ENCODE measurements at places on chromosomes 4 and X.
A peak's percentile ranks its signal among the peaks of the same experiment; 100 is the strongest.

DNA sequence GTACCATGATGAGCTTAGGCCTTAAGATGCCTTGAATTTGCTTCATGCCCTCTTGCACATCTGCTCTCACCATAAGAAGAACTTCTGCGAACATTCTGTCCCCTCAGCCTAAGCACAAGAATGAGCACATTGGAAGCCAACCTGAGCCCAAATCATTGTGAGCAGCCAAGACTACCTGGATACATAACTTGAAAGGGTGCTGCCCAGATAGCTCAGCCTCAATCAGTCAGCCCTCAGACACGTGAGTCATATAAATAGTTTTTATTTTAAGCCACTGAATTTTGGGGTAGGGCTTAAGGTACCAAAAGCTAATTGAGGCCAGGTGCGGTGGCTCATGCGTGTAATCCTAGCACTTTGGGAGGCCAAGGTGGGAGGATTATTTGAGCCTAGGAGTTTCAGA, 27.5 kb upstream of the BBS12 start:
- DNase-seq, result peak; percentile 54

DNA sequence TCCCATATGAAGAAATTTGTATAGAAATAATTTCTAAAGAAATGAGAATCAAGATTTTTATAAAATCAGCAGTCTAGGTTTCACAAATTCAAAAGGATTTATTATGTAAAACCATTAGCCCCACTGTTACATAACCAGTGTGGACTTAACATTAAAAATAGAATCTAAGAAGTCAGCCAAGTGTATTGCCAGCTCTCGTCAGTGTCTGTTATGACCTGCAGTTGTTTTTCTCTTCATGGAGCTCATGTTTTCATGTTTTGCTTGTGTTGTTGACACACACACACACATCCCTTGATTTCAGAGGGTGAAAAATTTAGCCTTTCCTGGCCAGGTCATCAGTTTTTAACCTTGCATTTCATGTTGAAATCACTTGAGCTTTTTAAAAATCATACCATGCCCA, 39.5 kb downstream of the USP38 start:
- no peak for DNase-seq

DNA sequence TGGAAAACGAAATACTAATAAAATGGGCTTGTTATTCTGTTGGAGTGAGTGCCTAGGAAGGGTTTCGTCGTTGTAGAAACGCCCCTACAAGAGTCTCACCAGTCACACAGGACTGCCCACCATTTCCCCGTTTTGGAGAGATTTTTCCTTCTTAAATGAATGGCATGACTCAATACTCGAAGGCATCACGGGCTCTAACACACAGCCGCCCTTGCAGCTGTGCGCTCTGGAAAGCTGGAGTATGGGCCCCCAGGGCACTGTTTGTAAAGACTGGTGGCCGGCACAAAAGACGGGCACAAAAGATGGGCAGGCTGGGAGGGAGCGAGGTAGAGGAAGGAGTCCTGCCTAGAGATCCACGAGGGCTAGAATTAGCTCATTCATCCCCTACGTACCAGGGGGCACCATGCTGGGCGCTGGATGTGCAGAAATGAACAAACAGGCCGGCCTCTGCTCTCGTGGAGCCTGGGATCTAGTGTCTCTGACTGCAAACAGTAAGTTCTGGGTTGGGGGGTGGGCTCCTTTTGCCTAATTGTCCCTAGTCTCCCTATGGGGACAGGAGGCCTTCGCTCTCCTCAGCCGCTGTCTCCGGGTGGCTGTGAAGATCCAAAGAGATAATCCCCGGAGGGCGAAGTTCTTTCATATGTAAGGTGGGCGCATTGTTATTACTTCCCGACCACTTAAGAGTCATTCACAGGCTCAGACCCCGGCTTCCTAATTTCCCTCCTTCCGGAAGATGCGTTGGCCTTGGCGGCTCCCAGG, 1.0 kb upstream of the SFRP2 start:
- no peak for DNase-seq

GRCh38 chr4:167587361-167587760, 353.1 kb upstream of the SPOCK3 start:
- no peak for DNase-seq

- DNase-seq, result no peak
Measured at GRCh38 chrX:46485897-46486296, 59.3 kb downstream of the ZNF674 start.

- no peak for DNase-seq
Measured at GRCh38 chr4:77501240-77501639, 104.4 kb upstream of the CXCL13 start.

GRCh38 chr4:152016303-152016620, 255.5 kb upstream of the GATB start:
- no peak for DNase-seq

GRCh38 chr4:75908555-75908954, 6.3 kb upstream of the PPEF2 start:
- DNase-seq, result peak; percentile 83

DNA sequence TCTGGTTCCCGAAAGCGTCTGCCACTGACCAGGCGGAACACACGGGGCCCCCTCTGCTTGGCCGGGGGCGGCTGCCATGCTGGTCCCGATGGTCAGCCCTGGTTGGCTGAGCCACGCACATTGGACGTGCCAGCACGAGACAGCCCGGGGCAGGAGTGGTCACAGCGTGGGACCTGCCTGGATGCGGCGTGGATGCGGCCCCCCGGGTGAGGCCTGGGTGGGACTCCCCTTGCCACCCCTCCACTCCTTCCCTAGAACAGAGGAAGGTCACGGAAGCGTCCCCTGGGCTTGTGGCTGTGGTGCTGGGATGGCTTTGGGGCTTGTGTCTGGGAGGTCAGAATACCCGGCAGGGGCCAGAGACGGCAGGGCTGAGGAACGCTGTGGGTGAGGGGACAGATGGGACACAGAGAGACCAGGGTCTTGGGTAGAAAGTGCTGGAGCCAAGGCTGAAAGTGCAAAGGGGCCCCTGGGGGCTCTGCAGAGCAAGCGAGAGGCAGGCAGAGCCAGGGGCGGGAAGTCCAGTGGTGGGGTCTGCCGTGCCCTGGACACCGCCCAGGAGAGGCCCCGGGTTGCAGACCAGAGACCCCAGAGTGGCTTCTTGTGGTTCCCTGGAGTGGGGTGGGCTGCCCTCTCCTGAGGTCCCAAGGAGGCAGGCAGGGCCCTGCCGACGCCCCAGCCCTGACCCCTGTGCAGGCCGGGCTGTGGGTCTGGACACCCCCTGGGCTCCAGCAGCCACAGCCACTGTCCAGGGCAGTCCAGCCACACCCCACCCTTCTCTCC, 8.6 kb upstream of the CPLX1 start:
- no peak for DNase-seq

DNA sequence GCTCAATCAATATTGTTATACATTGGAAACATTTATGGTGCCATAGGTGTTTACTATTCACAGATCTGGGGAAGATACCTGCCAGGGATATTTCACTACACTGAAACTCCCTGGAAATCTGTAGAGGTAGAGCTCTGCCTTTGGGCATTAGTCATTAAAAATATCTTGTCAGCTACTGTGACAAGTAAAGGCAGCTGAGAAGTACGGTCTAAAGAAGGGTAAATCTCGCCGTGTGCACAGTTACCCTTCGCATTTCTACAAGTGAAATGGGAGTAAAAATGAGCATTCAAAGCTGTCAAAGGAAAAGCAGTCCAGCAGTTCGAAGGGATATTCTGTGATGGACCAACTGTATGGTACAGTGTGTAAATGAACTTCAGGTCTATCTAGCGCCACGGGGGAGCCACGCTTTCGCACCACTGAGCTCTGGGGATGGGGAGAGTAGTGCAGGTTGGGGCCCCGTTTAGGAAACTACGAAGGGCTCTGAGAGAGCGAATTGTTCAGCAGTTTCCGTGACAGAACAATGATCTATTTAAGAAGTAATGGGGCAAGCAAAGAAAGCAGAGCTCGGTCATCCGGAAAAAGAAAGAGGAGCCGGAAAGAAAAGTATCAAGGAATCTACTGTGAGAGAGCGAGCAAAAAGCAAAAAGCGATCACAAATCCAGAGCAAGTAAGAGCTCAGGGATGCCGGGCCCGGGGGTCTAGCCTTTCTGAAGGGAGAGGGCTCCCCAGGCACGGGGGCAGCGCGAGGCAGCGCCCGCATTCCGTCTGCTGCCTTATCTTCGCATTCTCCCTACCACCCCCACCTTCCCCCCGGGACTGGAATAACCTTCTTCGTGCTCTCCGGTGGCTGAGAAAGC, 646 bp downstream of the TIGD4 start:
- DNase-seq, result no peak

- no peak for DNase-seq
Measured at GRCh38 chr4:6087669-6088341, 69.6 kb upstream of the C4orf50 start.

- no peak for DNase-seq
Measured at GRCh38 chrX:53320543-53321229, 39.3 kb upstream of the IQSEC2 start.

DNA sequence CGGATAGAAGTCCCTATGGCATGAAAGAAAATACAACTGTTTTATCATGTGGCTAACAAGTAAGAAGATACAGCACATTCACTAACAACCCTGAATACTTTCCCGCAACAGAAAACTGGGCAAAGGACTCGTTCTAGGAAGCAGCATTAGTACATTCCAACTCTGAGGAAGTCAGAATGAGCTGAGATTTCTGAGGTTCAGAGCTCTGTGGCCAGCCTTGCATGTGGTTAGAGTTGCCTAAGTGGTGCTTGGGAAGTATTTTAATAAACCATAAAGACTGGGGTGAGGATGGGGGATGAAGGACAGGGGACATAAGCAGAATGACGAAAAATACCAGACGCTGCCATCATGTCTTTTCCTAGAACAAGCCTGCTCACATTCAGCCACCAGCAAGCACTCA, 82.2 kb downstream of the EFHC2 start:
- peak; percentile 4 for DNase-seq

DNA sequence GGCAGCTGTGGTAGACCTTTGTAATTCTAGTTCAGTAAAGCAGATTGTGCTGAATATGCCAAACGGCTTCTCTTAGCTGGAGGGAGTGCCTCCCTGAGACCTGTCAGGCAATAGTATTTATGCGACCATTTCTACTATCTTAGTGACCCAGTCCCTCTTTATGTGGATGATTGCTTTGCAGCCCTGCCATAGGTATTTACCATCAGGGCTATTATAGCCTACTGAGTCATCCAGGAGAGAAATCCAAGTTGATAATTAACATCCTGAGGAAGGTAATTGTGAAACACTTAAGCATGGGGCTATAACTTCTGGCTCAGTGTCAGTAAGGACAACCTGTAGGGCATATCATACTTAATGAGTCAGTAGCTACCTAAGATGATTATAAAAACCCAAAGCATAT, 103.9 kb upstream of the MAOA start:
- DNase-seq, result no peak

GRCh38 chr4:121726642-121727268, 30.0 kb upstream of the ANXA5 start:
- peak; percentile 44 for DNase-seq

GRCh38 chr4:3077796-3078195, 3.3 kb downstream of the HTT start:
- DNase-seq, result peak; percentile 57

DNA sequence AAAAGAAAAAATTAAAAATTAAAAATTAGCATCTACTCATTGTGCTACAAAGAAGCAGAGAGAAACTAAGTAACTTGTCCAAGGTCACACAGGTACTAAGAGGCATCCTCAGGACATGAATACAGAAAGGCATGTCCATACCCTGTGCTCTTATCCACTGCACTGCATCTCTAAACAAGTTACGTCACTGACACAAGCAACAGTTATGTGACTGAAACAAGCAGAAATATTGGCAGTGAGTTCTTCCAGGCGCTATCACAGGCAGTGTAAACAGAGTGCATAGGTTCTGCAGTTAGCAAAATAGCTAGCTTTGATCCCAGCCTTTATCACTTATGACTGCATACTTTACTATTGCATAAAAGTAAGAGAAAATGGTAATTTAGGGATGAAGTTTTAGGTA, 7.9 kb downstream of the VEGFC start:
- DNase-seq, result no peak

- DNase-seq, result no peak
Measured at GRCh38 chr4:3452376-3452775, 10.6 kb downstream of the HGFAC start.

- DNase-seq, result no peak
Measured at GRCh38 chrX:6225288-6225910, 3.3 kb downstream of the NLGN4X start.

DNA sequence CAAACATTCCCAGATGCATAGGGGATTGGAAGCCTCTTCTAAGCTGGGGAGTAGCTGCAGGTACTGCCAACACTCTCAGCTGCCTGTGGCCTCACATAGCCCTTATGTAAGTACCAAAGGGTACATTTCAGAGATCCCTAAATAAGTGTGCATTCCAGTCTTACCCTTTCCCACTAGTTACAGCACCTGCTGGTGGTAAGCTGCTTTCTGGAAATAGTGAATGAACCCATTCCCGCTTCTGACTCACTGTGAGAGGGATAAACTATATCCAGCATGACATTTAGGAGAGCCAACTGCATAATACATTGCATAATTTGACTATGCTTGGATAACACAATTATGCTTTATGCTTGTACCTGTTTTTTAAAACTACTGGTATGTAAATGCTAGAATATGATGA, 149.0 kb downstream of the FAM13A start:
- no peak for DNase-seq

- DNase-seq, result no peak
Measured at GRCh38 chr4:48949518-48950219, 36.4 kb upstream of the CWH43 start.

DNA sequence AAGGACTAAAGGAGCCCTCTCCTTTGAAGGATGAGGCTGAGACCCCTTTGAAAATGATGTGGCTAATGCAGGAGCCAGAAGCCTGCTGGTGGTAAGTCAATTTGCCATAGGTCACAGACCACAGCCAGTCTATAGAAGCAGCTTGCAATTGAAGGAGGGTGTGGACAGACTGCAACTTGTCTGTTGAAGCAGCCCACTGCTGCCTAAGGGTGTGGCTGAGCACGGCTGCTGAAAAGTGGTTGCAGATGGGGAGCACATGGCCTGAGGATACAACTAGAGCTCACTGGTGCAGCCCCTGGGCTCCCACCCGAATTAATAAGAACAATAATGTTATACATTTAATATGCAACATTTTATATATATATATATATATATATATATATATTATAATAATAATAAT, 11.4 kb upstream of the EXOC1L start:
- no peak for DNase-seq

DNA sequence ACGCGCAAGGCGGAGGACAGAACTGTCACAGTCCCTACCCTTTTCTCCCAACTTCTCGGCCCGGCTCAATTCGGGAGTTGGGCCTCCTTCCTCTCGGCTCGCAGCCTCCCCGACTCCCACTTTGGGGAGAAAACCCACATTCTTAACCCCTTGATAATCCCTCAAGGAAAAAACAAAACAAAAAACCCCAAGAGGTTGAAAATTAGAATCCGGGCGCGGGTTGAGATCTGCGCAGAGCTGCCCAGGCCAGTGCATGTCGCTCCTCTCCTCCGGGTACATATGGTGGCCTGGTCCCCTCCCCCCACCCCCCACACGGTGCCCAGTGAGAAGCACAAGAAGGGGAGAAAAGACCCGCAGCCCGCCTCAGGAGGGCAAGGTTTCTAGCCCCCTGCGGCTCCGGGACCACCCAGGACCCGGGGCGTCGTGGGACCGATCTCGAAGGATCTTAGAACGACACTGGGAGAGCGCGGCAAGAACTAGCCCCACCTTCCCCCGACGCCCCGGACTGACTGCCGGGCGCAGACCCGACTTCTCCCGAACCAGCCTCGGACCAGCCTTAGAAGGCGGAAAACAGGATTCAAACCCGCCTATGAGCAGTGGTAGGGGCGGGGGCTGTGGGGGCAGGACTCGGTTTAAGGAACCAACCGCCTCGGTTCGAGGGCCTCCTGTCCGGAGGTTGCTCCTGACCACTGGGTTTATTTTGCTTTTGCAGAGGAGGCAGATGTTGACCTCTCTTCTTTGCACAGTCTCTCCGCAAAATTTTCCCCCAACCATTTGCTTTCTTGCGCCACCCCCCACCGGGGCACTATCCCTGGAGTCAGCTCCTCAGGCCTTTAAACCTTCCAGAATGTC, 2.5 kb upstream of the PDGFRA start:
- no peak for DNase-seq

Data from MV-4-11 (cell line).